ENCODE measurements at places on chromosomes 5 and 9.

- H3K4me3 ChIP-seq, result no peak overlapping the region
- no peaks in the 10 kb centered on the region for H3K36me3 ChIP-seq
- H3K27me3 ChIP-seq, result no peaks in the 10 kb centered on the region
These were observed 44.0 kb upstream of the PLIN2 start for GRCh38 chr9:19171271-19171670.

DNA sequence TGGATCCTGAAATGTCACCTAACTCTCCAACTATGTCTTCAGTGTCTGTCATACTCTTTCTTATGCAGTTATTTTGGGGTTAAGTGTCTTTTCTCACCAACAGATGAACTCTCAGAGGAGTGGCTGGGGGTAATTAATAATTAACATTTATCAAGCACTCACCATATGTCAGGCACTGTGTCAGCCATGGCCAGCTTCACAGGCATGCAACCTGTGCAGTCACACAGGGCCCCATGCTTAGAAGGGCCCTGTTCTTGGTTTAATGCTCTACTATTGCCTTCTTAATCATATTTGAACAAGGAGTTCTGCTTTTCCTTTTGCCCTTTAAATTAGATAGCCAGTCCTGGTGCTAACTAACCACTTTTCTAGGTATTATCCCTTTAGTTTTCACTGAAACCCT, 3.4 kb upstream of the GRPEL2 start:
- H3K4me1 ChIP-seq, result peaks cover 19% of the 10 kb centered on the region
- no peaks in the 10 kb centered on the region for H3K36me3 ChIP-seq
- H3K27ac ChIP-seq, result no peak overlapping the region

DNA sequence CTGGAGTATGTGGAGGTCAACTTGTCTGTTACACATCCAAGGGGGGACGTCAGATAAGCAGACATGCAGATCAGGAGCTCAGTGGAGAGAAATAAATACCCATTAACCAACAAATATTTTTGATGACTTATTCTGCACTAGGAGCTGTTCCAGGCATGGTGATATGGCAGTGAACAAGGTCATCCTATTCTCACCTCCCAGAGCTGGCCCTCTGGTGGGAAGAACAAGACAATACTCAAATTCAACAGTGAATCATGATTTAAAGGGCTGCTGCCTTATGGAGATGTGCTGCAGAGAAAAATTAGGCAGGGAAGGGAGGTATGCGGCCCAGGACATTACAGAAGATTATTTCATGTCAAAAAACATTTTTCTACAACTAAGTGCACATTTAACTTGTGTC, 36.5 kb downstream of the SYK start:
- H3K27me3 ChIP-seq, result no peaks in the 10 kb centered on the region
- H3K36me3 ChIP-seq, result no peaks in the 10 kb centered on the region
- H3K4me3 ChIP-seq, result no peak overlapping the region
- H3K4me1 ChIP-seq, result no peaks in the 10 kb centered on the region

DNA sequence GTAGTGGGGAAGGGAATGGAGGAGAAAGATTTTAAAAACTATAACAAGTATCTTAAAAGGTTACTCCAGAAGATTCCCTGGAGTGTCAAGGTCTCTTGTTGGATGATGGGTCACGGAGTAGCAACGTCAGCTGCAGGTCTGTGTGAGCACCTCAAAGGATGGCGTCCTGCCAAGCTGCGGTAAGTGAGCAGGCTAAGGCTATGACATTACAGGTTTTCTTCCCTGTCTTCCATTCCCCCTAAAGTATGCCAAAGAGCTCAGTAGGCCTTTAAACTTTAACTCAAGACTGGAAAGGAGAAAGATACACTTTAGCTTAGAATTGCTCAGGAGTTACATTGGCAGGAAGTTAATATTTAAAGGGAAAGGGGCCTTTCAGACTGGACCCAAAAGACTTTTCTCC, 17.5 kb downstream of the SPOCK1 start:
- no peak overlapping the region for H3K4me3 ChIP-seq
- no peaks in the 10 kb centered on the region for H3K4me1 ChIP-seq
- DNase-seq, result no peak

GRCh38 chr5:135869935-135870334, 25.7 kb downstream of the IL9 start:
- H3K36me3 ChIP-seq, result no peaks in the 10 kb centered on the region
- H3K4me3 ChIP-seq, result no peak overlapping the region

- peaks cover 8% of the 10 kb centered on the region for H3K36me3 ChIP-seq
- no peaks in the 10 kb centered on the region for H3K27me3 ChIP-seq
- no peak overlapping the region for H3K4me3 ChIP-seq
- no peaks in the 10 kb centered on the region for H3K4me1 ChIP-seq
- no peak overlapping the region for H3K27ac ChIP-seq
These were observed 24.4 kb upstream of the PRDM12 start for GRCh38 chr9:130639866-130640555.

DNA sequence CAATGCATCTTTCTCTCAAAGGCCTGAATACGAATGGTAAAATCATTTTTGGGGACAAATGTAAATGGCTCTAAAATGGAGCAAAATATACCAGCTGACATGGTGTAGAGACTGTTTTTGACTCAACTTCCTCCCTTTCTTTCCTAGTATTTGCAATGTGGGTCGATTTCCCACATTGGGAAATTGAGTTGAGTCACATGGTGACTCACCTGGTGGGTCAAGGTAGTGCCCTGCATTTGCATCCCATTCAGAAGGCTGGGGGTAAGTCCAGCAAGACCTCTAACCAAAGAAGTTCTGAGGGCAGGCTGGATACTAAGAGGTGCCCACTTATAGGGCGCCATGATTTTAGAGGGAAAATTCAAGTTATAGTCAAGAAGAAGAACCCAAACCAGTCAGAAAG, 179.6 kb upstream of the MPDZ start:
- H3K4me1 ChIP-seq, result no peaks in the 10 kb centered on the region
- H3K27me3 ChIP-seq, result no peaks in the 10 kb centered on the region
- DNase-seq, result no peak

DNA sequence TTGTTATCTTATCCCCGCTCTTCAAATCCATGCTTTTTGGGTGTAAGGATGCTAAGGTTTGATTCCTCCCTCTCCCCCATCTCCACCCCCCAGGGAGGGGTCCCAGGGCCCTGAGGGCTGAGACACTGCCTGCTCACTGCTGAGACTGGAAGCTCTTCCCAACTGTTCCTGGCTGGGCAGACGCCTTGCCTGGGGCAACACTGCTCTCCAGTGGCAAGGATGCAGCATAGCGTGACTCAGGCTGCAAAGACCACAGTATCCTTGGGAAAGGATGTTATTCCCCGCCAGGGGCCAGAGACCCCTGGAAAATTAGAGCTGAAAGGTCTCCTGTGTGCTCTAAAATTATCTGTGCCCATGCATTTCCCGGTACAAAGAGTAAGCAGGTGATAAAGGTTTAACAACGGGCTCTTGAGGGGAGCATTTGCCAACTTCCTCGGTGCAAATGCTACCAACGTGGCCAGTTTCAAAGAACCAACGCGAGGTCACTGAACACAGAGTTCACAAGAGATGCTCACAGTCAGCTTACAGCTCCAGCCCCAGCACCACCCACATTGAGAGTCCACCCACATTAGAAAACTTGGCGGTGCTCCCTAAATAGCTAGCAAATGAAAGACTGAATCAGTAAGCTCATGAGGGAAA, 271.9 kb downstream of the NSG2 start:
- H3K36me3 ChIP-seq, result no peaks in the 10 kb centered on the region
- no peaks in the 10 kb centered on the region for H3K4me1 ChIP-seq
- no peak overlapping the region for H3K27ac ChIP-seq
- H3K4me3 ChIP-seq, result no peak overlapping the region

- no peak overlapping the region for H3K4me3 ChIP-seq
- H3K27me3 ChIP-seq, result no peaks in the 10 kb centered on the region
- H3K4me1 ChIP-seq, result no peaks in the 10 kb centered on the region
These were observed 499.1 kb downstream of the DMAC1 start for GRCh38 chr9:7300484-7300883.

DNA sequence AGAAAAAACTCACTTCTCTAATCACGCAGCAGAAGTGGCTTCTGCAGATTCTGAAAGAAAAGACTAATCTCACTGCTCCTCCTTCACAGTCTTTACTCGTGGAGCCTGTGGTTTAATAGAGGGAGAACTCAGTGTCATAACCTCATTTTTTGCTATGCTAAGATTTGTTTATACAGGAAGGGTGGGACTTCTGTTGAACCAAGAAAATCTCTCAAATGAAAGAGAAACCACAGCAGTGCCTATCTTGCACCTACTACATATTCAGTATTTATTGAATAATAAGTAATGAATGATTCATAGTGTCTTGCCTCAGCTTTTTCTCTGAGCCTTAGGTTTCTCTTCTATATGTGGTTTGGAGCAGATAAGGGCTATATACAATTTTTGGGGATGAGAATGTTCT, 136.1 kb upstream of the DMAC1 start:
- no peaks in the 10 kb centered on the region for H3K36me3 ChIP-seq
- peaks cover 28% of the 10 kb centered on the region for H3K4me1 ChIP-seq
- H3K4me3 ChIP-seq, result peak overlapping the region; percentile 44
- no peaks in the 10 kb centered on the region for H3K27me3 ChIP-seq

GRCh38 chr5:6819521-6819920, 106.3 kb downstream of the TENT4A start:
- H3K27me3 ChIP-seq, result no peaks in the 10 kb centered on the region
- DNase-seq, result no peak
- H3K27ac ChIP-seq, result no peak overlapping the region
- no peaks in the 10 kb centered on the region for H3K36me3 ChIP-seq

- H3K36me3 ChIP-seq, result no peaks in the 10 kb centered on the region
- no peak overlapping the region for H3K27ac ChIP-seq
- no peaks in the 10 kb centered on the region for H3K27me3 ChIP-seq
- H3K4me1 ChIP-seq, result no peaks in the 10 kb centered on the region
- no peak for DNase-seq
- no peak overlapping the region for H3K4me3 ChIP-seq
These were observed 167.6 kb downstream of the ASTN2 start for GRCh38 chr9:117247266-117247665.

- no peaks in the 10 kb centered on the region for H3K36me3 ChIP-seq
- no peak overlapping the region for H3K27ac ChIP-seq
- no peaks in the 10 kb centered on the region for H3K27me3 ChIP-seq
- H3K4me1 ChIP-seq, result no peaks in the 10 kb centered on the region
- H3K4me3 ChIP-seq, result no peak overlapping the region
- no peak for DNase-seq
These were observed 41.9 kb upstream of the UBTD2 start for GRCh38 chr5:172325452-172325851.
